BJ (cell line): ENCODE measurements at places on chromosomes 6 and 20.

DNA sequence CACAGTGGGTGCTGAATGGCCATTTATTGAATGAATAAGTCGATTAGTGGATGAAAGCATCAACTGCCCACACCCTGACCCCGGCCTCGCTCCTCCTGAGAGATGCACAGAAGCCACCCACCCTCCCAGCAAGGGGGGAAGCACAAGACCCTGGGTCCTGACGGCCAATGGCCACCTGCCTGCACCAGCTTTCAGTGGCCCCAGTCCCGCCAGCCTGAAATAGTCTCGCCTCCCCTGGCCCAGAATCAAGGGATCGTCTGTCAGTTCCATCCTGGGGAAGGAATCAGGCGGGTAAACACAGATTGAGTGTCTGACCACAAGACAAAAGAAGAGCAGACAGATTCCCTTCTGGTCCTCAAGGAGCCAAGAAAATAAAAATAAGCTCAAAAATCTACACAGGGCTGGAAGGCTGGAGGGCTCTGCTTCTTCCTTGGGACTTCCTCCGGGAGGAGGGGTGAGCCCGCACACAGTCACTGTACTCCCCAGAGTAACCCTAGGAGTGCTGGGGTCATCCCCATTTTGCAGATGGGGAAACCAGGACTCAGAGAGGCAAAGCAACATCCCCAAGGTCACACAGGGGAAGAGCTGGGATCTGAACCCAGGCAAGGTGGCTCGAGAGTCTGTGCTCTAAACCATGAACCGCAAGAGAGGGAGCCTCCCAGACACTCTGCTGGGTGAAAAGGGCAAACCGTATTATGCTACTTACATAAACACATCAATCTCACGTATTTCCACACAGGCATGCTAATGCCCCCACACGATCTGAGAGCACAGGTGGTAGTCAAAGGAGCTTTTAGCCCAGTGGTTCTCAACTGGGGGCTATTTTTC is 7.8 kb downstream of the PREX1 start:
- no peak for DNase-seq

- no peak for DNase-seq
Observed at GRCh38 chr6:145723646-145724045, 11.7 kb downstream of the EPM2A start.

DNA sequence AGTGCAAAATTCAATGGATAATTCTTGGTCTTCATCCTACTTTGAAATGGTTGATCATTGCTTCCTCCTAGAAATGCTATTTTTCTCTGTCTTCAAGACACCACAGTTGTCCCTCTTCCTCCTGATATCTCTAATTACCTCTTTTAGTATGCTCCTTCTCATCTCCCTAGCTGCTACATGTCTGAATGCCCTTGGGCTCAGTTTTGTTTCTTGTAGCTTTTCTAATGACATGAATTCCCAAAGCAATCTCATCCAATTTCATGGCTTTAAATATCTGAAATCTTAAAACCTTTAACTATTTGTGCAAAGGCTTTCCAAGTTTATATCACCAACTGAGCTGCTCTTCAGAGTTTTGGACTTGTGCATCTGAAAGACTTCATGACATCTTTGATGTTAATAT is 120.2 kb upstream of the RGS17 start:
- no peak for DNase-seq

- DNase-seq: peak; percentile 92
Observed at GRCh38 chr6:139852488-139853140, 478.2 kb upstream of the CITED2 start.
